CD8-positive, alpha-beta memory T cell (primary cell): ENCODE measurements at places on chromosomes 7 and 10.
A peak's percentile ranks its signal among the peaks of the same experiment; 100 is the strongest.

DNA sequence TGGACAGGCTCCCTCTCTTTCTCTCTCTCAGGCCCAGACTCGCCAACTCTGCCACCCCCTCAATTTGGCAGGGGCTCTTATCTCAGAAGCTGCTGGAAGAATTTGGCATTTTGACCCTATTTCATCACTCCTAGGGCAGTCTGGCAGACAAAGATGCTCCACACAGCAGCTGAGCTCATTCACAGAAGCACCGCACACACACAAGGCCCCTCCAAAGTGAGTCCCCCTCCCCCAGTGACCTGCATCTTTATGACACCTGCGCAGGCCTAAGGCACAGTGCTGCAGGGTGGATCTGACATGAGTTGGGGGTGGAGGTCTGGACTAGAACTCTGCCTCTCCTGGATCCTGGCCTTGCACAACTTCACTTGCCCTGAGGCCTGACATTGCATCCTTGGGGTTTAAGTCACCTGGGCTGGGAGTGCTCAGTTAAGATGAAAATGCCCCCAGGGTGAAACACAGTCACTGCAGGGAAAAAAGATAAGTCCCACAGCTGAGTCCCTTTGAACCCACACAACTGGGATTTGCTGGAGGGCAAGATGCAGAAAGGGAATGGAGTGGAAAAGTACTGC, 41.1 kb upstream of the DUSP5 start:
- DNase-seq: no peak

DNA sequence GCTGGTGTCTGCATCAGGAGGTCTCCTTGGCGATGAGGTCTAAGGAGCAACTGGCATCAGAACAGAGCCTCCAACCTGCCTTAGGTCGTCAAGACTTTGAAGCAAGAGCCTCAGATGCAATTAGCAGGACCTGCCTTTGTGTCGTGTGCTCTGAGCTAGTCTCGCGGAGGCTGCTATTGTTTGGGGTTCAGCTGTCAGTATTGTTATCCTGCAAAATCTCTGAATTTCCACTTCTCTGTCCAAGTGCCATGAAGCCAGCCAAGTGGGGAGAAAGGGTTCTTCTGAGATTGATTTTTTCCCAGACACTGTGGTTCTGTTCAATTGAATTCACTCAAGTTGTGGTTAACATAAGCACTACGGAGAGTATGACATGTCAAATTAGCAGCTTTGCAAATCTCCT, 78.7 kb downstream of the ADARB2 start:
- DNase-seq: no peak

DNA sequence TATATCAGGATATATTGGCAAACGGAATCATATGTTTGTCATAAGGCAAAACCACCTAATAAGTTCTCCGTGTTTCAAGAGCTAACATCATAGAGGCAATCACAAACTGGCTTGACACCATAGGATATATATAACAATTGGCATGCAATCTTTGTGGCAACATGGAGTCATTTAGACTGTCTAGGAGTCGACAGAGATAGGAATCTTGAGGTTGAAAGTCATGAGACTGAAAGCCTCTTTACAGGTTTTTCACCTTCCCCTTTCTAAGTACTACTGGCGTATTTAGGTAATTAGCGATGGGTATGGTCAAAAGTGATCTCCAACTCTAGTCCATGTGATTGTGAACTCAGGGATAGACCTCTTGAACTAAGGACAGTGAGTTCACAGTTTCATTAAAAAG, 63.7 kb downstream of the THSD7A start:
- DNase-seq: no peak

GRCh38 chr10:47029181-47030009, 118.2 kb downstream of the PTPN20 start:
- DNase-seq: no peak

DNA sequence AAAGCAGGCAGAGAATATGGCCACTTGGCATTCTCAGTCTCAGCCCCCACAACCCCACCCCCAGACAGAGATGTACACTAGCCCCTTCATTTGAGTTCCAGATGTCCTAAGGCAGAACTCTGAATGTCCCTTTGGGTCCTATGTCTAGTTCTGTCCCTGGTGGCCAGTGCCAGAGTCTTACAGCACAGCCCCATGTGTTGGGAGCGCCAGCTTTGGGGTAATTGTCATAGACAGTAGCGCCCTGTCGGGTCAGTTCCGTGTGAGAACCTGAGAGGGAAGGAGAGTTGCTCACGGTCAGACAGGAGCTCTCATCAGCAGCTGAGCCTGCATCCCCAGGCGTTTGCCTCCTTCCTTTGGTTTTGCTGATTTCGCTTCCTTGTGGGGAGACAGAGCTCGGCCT, 94.9 kb upstream of the INSYN2A start:
- DNase-seq: no peak

DNA sequence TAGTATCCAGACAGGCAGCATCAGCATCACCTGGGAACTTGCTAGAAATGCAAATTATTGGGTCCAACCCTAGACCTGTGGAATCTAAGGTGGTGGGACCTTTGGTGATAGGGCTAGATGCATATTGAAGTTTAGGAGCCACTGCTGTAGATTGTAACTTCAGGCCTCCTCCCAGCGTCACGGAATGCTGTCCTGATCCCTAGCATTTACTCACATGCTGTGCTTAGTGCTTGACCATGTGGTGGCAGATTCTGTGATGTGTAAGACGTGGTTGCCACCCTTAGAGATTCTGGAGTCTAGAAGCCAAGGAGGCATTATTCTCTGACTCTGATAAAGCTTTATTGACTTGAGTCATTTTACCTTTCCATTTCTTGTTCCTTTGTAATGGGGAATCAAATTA, 13.5 kb downstream of the AHR start:
- DNase-seq: no peak

- no peak for DNase-seq
Observed at GRCh38 chr7:36982766-36983165, 258.5 kb upstream of the AOAH start.

DNA sequence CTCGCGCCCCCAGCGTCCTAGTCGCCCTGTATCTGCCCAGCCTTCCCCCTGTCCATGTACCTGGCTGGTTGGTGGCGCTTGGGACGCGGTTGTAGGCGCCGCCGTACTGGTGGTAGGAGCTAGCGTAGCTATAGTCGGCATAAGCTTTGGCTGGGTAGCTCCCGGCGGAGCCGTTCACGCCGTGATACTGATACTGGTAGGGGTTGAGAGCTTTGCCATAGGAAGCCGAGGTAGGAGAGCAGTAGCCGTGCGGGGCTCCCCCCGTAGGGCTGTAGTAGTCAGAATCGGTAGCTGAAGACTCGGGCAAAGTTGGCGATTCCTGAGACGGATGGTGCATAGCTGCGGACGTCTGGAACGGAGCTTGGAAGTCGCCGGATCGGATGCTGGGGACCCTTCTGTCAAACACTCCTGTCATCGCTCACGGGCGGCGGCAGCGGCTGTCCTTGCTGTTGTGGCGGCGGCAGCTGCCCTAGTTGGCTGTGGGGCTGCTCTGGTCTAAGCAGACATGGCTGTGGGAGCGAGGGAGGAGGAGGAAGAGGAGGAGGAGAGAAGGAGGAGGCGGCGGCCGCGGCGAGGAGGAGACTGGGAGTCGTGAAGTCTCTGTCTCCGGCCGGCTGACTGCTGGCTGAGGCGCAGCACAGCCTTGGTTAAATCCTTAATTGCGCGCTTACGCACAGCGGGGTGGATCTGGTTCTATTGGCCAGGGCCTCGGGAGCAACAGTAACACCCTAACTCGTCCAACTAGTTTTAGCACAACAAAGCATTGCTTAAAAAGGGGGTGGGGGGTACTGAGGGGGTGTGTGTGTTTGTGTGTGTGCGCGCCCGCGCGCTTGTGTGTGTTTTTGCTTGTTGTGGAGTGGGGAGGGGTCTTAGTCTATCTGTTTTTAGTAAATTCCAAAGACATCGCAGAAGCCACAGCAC, at the start of gene DLX5:
TSS of gene DLX5 (minus strand) at position 623 of the 921 bp plus-strand sequence. CDS start at position 415, 208 bp downstream.
- no peak for DNase-seq

GRCh38 chr7:47586925-47587324, 5.0 kb upstream of the TNS3 start:
- no peak for DNase-seq

- no peak for DNase-seq
Observed at GRCh38 chr7:27834179-27834921, 94.4 kb downstream of the TAX1BP1 start.

GRCh38 chr7:22116451-22117030, 170.8 kb upstream of the CDCA7L start:
- DNase-seq: no peak

GRCh38 chr7:149126662-149127266, 640 bp upstream of the ZNF425 start:
- peak; percentile 46 for DNase-seq

GRCh38 chr10:18659819-18660535, 746 bp downstream of the ARL5B start:
- DNase-seq: no peak

DNA sequence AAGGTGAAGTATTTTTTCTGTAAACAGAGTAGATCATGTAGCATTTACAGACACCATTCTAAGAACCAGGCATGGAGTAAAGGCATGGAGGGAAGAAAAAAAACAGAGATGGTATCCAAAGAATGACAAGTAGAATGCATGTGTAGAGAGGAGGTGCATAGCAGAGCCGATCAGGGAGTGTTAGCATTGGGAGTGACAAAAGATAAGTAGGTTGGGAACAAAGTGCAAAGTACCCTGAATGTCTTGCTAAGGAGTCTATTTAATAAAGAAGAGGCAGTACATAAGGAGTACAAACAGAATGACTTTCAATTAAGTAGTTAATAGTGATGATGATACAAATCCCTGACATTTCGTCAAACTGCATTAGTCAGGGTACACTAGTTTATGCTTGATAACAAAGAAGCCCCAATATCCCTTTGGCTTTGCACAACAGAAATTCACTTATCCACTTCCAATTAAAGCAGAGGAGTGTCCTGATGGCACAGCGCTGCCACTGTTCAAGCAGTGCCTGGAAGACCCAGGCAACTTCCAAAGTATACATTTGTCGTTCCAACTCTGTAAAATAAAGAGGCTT, 371.5 kb downstream of the TNS3 start:
- no peak for DNase-seq

DNA sequence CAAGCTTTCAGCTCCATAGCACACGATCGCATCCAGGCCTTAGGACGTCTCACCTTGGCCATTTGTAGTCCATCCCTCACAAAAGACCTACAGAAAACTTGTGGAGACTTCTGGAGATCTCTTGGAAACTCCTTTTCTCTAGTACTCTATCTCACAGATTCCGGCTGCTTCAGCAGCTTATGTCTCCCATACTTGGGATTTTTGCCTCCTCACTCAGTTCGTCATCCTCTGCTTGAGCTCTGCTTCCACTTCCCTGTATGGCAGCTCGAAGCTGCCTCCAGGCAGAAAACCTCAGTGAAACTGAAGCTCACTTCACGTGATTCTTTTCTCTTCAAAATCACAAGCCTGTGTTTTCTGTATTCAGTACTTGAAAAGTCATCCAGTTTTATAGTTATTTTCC, 178.7 kb upstream of the GDF10 start:
- DNase-seq: no peak

- no peak for DNase-seq
Observed at GRCh38 chr7:80999100-80999499, 80.2 kb upstream of the SEMA3C start.

DNA sequence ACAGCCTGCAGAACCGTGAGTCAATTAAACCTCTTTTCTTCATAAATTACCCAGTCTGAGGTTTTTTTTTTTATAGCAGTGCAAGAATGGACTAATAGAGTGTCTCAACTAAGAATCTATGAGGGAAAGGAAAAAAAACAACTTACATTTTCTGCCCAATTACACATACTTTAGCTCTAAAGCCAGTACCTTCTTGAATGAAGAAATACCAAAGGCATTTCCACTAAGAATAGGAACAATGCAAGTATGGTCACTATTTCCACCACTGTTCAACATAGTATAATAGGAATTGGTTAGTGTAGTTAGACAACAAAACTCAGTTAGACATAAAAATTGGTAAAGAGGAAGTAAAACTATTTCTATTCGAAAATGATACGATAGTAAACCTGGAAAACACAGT, 37.6 kb downstream of the MICU1 start:
- no peak for DNase-seq

GRCh38 chr10:132565516-132566209, 28.1 kb downstream of the INPP5A start:
- DNase-seq: no peak

DNA sequence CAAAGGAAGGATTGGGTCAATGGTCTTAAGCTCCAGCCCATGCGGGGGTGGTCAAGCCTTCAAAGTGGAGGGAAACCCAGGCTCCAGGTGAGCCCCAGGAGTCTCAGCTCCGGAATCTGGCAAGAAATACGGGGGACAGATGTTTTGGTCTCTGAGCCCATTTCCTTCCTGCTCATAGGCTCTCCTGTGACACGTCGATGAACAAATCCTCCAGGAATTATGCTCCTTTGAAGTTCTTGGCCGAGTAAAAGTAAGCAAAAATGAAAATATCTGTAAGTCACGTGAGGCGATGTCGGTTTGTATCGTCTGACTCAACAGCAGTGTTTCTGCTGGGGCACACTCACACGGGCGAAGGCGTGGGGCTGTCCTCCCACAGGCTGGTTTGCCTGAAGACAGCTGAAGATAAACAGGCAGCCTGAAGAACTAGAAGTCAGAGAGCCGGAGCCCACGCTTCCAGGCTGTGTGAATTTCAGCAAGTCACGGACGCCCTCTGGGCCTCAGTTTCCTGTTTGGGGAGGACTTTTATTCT, 52.6 kb upstream of the SMNDC1 start:
- peak; percentile 31 for DNase-seq

DNA sequence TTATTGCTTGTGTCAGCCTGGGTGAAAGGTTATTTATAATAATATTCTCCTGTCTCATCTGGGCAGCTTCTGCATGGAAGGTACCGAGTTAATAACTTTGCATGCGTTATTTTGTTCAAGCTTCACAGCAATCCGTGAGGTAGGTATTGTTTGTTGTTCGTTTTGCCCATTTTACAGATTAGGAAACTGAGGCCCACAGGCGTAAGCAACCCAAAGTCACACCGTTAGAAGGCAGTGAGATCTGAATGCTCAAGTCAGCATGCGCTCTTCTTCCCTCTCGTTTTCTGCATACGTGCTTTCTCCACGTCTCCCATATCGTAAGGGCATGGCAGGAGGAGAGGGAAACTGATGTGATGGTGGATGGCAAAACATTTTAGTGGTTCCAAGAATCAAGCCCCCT, 34.1 kb downstream of the LHPP start:
- no peak for DNase-seq

GRCh38 chr10:5293691-5294550, 70.8 kb upstream of the UCN3 start:
- DNase-seq: peak; percentile 53

GRCh38 chr7:123198668-123199652, 809 bp downstream of the SLC13A1 start:
- DNase-seq: no peak

- DNase-seq: peak; percentile 61
Observed at GRCh38 chr7:41881331-41882130, 178.6 kb upstream of the INHBA start.

GRCh38 chr7:7742223-7742622, 23.8 kb upstream of the RPA3 start:
- DNase-seq: no peak

GRCh38 chr10:76576276-76576962, 1061.2 kb downstream of the KCNMA1 start:
- no peak for DNase-seq

DNA sequence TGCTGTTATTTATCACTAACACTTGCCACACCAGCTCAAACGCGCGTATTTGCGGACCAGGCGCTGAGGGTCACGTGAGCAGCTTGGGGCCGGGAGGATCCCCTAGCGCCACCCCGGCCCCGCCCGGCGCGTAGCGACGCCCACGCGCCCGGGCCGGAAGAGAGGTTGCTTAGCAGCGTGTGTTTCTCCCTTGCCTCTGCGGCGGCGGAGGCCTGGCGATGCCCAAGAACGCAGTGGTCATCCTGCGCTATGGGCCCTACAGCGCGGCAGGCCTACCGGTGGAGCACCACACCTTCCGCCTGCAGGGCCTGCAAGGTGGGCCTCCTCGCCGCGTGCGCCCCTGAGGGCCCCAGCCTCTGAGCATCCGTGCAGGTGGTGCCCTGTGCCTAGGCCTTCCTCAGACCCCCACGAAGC, at the start of gene C10orf53:
TSS of gene C10orf53 (plus strand) at position 172 of the 414 bp plus-strand sequence. CDS start at position 219, 47 bp downstream.
- no peak for DNase-seq
